ENCODE measurements at places on chromosomes 11 and 22.

GRCh38 chr11:36110668-36111410 is 167.0 kb downstream of the LDLRAD3 start:
- DNase-seq, result no peak

GRCh38 chr11:70065318-70066135 is 12.6 kb upstream of the ANO1 start:
- DNase-seq, result no peak

GRCh38 chr11:82174610-82175009 is 559.1 kb downstream of the FAM181B start:
- no peak for DNase-seq

DNA sequence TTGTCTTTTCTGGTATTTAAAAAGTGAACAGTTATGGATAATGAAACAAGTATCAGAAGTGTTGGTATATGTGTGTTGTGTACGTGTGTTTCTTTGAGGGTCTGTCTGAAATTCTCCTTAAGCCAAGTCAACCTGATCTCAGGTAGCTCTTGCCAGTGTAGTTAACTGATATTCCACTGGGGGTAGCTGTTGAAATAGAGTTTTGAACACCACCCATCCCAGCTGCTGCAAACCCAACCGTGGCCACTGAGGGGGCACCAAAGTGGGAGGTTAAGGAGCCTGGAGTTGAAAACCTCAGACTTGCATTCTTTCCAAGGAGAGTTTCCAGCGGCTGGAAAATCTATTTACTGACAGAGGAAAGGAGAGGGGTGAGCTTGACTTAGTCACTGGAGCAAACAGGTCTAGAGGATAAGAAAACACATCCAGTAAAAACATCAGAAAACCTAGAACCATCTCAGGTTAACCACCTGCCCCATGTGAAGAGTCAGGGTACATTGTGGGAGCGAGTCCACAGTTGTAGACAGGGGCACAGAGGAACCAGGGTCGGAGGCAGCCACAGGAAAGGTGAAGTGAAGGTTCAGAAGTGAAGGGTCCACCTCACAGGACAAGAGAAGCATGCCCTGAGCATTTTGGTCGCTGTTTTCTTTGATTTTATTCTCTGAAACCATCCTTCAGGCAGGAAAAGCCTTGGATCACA is 8.8 kb upstream of the CUL5 start:
- peak; percentile 9 for DNase-seq

GRCh38 chr22:30408388-30409102 is 11.7 kb downstream of the SEC14L2 start:
- no peak for DNase-seq

DNA sequence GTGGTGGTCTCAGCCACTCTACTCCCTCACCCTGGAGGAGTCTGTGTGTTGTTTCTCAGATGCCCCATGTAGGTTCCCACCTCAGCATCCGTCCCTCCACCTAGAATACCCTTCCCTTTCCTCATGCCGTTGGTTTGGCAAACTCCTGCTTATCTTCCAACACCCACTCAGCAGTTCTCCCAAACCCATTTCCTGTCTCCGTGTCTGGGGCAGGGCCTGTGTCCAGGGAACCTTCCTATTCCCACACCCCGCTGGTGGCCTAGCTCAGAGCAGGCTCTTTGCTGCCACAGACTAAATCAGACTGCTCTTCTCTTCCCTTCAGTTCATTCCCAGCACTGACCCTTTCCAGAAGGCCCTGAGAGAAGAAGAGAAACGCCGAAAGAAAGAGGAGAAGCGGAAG is 7.5 kb upstream of the SREBF2 start:
- DNase-seq, result no peak

DNA sequence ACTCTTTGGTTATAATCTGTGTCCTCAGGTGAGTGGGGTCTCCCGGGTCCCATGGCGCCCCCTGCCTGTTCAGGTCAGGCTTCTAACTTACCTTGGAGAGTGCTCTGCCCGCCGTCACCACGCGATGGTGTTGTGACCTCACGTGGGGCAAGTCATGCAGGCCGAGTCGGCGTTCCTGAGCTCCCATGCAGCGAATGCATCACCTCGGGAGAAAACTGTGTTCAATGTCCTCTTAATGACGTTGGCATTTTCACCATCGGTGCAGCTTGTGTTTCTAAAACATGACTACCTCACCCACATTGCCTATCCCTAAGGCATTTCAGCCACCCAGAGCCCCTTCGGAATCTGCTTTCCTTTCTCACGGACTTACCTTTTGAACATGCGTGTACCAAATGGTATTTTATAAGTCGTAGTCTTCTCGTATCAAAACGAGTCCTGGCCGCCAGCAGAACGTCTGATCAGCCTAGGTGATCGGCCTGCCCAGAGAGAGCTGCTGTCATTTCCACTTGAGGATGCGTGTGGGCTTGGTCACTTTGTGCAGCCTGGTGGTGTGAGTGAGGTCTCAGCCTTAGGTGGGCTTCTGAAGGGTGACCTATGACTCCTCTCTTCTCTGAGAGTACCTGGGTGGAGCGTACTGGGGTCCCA is 64.8 kb downstream of the TBC1D22A start:
- DNase-seq, result no peak

DNA sequence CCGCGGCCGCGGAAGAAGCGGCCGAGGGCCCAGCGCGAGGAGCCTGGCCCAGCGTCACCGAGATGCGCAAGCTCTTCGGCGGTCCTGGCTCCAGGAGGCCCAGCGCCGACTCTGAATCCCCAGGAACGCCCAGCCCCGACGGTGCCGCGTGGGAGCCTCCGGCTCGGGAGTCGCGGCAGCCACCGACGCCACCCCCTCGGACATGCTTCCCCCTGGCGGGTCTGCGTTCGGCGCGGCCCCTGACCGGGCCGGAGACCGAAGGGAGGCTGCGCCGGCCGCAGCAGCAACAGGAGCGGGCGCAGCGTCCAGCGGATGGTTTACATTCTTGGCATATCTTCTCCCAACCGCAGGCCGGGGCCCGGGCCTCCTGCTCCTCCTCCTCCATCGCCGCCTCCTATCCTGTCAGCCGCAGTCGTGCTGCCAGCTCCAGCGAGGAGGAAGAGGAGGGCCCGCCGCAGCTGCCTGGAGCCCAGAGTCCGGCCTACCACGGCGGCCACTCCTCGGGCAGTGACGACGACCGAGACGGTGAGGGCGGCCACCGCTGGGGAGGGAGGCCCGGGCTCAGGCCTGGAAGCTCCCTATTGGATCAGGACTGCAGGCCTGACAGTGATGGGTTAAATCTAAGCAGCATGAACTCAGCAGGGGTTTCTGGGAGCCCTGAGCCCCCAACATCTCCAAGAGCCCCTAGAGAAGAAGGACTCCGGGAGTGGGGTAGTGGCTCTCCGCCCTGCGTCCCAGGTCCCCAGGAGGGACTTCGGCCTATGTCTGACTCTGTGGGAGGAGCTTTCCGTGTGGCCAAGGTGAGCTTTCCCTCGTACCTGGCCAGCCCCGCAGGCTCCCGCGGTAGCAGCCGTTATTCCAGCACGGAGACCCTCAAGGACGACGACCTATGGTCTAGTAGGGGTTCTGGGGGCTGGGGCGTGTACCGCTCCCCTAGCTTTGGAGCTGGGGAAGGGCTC is 1.2 kb downstream of the ARHGEF17 start:
- DNase-seq, result peak; percentile 62

- no peak for DNase-seq
Observed at GRCh38 chr22:27913162-27913741, 5.8 kb downstream of the PITPNB start.

GRCh38 chr11:26742966-26743365 is 21.1 kb upstream of the SLC5A12 start:
- no peak for DNase-seq

DNA sequence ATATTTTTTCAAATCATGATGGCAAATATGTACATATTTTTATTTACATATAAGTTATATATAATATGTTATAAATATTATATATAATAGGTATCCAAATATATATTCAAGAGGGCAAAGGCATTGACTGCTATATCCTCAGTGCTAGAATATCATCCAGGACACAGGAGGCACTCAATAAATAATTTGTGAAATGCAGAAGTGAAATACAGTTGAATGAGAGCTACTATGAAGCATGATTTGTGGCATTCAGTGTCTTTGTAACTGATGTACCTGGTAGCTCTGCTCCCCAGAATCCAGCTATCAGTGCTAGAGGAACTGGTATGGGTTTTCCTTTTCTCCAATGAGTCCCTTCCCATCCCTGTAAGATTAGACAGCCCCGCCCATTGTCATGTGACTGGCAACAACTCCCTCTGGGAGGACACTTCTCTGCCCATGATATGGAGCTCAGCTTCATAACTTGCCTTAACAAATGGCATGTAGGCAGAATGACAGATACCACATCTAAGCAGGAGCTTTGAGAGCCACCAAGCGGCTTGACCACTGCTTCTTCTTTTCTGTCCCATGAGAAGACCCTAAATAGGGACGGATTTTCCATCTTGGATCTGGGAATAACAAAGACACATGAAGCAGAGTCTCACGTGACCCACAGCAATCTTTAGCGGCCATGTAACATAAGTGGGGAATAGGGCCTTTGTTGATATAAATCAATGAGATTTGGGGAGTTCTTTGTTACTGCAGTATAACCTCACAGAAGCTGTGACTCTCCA is 10.2 kb upstream of the CD82 start:
- no peak for DNase-seq

DNA sequence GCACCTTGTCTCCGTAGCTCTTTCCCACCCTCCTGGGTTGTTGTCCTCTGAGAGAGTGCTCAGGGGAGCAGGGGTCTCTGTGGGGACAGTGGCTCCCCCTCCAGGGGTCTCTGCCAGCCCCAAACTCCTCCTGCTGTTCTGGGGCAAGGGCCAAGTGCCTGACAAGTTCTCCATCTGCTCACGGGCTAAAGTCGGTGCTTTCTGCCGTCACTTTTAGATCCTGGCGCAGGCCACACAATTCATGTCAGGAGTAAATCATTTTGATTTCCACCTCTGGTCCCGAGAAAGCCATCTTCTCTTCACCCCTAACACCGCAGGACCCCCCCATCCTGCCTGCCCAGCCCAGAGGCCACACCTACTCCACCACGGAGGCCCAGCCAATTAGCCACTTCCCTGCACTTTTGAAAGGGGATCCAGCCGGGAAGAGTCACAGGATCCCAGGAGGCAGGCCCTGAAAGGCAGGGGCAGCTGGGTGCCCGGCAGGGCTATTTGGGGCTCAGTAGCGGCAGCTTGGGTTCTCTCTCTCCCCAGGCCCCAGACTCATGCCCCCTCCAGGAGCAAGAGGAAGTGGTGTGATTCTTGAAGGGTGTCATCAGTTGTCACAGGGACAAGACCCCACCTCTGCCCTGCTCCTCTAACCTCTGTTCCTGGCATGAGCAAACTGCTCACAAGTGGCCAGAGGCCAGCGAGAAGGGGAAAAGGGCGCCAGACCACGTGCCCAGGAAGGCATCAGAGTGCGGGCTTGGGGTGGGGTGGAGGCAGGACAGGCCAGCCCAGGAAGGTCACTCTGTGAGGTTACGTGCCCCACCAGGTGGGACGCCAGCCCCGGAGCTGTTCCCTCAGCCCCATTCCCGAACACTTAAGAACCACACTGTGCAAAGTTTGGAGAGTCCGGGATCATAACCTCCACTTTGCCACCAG is 1.3 kb downstream of the MACROD1 start:
- DNase-seq, result no peak

Measured in inflammatory macrophage treated with lipopolysaccharide for 1 hour (primary cell).